ENCODE measurements at places on chromosomes 3 and 15.

GRCh38 chr3:31483776-31484175 is 48.9 kb upstream of the STT3B start:
- DNase-seq = no peak

- no peak for DNase-seq
Observed at GRCh38 chr3:20984594-20985205, 766.3 kb downstream of the ZNF385D start.

- no peak for DNase-seq
Observed at GRCh38 chr3:72629191-72629631, 219.0 kb downstream of the SHQ1 start.

DNA sequence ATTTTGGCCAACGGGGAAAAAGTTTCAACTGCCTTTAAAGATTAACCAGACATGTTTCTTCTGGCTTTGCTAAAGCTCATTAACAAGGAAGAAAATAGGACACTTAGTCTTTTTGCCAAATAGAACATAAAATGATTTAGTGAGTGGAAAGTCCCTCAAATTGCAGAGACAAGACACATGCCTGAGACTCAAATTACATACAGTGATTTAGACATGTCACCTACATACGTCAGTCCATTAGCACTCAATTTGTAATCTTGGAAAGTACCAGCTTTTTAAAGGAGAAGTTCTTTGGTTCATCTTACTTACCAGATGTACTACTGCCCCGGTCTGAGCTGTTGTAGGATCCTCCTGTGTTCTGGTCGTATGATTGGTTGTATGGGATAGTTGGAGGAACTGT is 1134.2 kb downstream of the ROBO1 start:
- DNase-seq = no peak

- DNase-seq = no peak
Observed at GRCh38 chr15:33380406-33380805, 69.6 kb downstream of the RYR3 start.

GRCh38 chr3:23837691-23838090 is 31.9 kb downstream of the UBE2E1 start:
- DNase-seq = no peak

- no peak for DNase-seq
Observed at GRCh38 chr15:81752974-81753373, 292.8 kb downstream of the MEX3B start.

DNA sequence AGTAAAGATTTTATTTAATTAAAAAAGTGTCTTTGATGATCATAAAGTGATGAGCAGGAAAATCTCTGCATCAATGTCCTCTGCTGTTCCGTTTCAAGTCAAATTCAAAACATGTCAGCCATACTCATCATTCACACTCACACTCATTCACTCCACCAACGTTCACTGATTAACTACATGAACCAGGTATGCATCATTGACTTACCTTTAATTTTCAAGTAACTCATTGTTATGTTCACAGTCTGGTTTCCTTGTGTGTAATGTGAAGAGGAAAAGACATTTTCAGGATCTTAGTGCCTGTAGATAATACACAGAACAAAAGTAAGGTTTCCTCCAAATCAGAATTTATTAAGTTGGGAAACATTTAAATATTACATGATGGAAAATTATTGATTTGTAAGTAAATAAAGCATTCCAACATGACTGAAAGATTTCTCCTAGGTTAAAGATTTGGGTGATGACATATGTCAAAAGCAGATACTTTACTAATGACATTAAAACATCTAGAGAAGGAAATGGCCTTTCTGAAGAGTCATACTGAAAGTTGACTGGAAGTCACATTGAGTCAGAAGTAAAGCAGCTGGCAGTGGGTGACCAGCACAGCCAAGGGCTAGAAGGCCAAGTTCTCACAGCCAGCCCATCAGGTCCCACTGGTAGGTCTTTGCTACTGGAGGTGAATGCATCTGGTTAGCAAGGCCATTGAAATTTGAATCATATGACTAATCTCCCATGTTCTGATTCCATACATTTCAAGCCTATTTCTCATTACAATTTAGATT is 251.9 kb downstream of the CDIN1 start:
- no peak for DNase-seq

GRCh38 chr3:188649521-188649920 is 495.6 kb downstream of the LPP start:
- DNase-seq = no peak

DNA sequence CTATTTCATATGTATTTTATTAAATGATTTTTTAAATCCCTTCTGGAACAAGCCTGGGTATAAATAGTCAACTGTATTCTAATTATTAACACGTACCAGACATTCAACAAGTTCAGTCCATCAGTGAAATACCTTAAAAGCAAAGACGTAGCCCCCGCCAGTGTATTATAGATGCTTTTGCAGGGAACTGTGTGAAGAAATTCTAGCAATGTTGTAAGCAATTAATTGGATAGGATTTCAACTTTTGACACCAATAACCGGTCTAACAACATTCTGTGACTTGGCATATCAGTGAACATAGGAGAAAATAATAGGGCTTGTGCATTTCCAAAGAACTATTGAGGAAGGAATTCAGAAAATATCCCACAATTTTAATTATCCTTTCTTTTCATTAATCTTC is 67.2 kb upstream of the TGFBR2 start:
- DNase-seq = no peak

DNA sequence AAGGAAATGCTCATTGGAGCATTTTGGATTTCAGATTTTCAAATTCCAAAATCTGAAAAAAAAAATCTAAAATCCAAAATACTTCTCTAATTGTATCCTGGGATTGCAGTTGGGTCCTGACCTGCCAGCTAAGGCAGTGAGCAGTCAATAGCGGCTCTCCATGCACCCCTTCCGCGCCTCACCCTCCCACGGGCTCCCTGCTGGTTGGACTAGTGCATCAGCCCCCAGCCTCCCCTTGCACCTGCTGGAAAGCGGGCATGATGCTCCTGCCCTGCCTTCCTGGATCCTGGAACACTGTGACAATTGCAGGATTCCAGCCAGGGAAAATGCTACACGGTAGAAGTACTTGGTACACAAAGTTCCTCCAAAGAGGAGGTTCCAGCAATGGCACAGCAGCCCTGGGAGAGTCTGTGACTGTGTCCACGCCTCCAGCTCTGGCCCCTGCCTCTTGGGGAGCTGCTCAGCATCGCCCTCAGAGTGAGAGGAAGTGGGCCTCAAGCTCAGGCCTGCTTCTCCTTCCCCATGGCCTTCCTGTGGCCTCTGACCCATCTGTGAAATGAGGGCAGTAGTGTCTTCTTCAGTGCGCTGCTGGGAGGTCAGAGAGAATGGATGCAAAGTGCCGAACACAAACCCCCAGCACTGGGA is 39.5 kb upstream of the CHRNB4 start:
- no peak for DNase-seq

- no peak for DNase-seq
Observed at GRCh38 chr3:161117646-161118045, 12.5 kb upstream of the B3GALNT1 start.

DNA sequence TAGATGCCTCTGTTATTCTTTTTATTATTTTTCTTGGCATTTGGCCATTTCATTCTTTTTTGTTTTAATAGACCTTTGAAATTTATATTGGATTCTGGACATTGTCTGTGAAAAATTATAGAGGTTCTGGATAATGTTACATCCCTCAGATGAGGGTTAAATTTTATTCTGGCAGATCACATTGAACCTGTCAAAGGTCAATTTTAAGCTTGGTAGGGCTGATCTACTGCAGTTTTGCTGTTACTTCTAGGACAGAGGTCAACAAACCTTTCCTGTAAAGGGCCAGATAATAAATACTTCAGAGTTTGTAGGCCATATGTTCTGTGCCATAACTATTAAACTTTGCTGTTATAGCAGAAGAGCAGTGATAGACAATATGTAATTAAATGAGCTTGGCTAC is 318.9 kb upstream of the DPPA4 start:
- DNase-seq = no peak

DNA sequence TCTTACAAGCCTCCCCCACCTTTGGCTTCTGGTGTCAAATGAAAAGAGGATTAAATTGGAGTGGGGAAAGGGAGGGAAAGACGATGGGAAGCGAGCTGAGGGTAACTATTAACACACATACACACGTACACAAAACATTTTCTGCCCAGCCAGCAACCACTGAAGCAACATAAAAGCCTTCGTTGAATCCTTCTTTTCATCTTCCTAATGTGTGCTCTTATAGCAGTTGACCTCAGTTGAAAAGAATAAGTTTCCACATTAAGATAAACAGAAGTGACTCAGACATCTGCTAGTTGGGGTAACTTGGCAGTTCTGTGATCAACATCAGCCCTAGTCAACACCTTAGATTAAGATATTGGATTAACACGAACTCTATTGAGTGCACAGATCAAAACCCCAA is 558.5 kb downstream of the MECOM start:
- DNase-seq = no peak

DNA sequence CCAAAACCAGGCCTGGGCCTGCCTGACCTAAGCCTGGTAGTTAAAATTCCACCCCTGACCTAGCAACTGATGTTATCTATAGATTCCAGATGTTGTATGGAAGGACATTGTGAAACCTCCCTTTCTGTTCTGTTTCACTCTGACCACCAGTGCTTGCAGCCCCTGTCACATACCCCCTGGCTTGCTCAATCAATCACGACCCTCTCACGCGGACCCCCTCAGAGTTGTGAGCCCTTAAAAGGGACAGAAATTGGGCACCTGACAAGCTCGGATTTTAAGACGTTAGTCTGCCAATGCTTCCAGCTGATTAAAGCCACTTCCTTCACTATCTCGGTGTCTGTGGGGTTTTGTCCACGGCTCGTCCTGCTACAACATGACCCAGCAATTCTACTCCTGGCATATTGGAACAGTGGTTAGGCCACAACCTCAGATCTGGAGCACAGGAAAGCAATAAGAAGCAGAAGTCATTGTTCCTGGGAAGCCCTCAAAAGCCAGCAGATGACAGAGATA is 36.7 kb upstream of the LHFPL4 start:
- DNase-seq = no peak

GRCh38 chr3:48738926-48739616 is 22.1 kb upstream of the IP6K2 start:
- DNase-seq = no peak

DNA sequence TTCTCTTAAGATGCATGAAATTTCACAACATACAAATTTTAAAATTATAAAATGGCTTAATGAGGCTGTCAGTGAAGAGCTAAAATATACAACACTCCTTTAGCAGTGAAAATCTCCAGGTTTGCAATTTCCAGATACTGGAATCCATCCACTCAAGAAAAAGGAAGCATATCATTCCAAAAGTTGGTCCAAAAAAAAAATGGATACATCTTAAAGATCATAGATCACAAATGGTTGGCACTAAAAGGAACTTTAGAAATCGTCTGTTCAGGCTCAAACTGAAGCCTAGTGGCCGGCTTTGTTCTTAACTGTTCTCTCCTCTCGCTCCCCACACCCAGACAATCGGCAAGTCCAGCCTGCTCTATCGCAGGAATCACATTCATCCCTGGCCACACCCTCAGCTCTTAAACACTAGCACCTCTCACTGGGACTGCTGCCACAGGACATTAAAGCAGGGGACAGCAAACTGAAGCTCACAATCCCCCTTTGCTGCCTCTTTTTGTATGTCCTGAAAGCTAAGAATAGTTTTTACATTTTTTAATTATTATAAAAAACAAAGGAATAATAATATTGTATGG is 130.3 kb upstream of the CDIN1 start:
- DNase-seq = no peak

- no peak for DNase-seq
Observed at GRCh38 chr3:188200481-188200880, 46.5 kb downstream of the LPP start.

GRCh38 chr3:140842984-140843649 is 98.5 kb upstream of the SLC25A36 start:
- no peak for DNase-seq

- DNase-seq = no peak
Observed at GRCh38 chr3:127762077-127762786, 60.1 kb downstream of the MGLL start.

- no peak for DNase-seq
Observed at GRCh38 chr3:124775877-124776276, 45.6 kb downstream of the UMPS start.

GRCh38 chr3:171129827-171130226 is 103.3 kb upstream of the SLC2A2 start:
- DNase-seq = no peak

GRCh38 chr3:55497250-55497649 is 10.1 kb upstream of the WNT5A start:
- no peak for DNase-seq

DNA sequence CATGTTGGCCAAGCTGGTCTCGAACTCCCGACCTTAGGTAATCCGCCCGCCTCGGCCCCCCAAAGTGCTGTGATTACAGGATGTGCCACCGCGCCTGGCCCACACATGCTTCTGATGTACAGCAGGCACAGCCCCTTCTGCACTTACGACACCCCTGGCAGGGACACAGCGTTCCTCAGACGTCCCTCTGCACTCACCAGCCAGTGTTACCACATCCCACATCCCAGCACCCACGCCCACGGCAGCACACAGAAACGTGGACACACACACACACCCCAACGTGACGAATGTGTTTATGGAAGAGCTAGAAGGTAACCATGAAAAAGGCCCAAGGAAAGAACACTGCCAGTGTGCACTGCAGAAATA is 576 bp upstream of the RPAP1 start:
- no peak for DNase-seq

- no peak for DNase-seq
Observed at GRCh38 chr15:82183121-82184031, 79.2 kb downstream of the EFL1 start.

GRCh38 chr3:83649692-83650091 is 1309.1 kb upstream of the CADM2 start:
- no peak for DNase-seq

DNA sequence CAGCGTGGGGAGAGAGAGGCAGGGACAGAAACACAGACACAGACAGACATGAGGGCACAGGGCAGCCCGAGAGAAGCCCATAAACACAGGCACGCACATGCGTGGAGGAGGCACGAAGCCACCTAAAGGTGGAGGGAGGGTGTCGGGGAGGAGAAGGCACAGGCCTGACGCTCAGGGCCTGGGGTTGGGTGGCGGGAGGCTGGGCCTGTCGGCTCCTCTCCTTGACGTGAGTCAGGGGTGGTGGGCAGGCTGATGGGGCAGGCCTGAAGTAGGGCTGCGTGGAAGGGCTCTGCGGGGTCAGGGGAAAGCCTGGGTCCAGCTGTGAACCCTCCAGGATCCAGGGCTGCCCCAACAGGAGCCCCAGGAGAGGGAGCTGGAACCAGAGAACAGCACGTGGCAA is 74.2 kb downstream of the EPHB3 start:
- no peak for DNase-seq

- no peak for DNase-seq
Observed at GRCh38 chr3:50627407-50628051, 10.6 kb downstream of the MAPKAPK3 start.
